ENCODE measurements at places on chromosomes 1 and 21.

GRCh38 chr1:165635329-165635728 lies 4.3 kb downstream of the MGST3 start:
- DNase-seq = no peak

DNA sequence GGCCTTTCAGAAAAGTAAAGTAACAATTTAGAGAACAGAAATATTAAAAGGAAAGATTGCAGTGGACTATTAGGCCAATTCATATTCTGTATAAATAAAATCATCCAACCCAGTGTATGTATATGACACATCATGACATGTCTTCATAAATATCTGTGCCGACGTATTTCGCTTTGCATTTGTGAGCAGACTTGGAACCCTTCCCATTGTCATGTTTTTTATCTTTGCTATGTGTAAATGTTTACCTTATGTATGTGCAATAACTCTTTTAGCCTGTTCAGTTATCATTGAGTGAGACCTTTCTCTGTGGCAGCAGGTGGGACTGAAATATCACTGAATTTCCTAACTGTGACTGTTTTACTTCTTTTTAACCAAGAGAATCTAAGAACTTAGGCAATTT lies 58.0 kb upstream of the FAM3B start:
- DNase-seq = no peak

DNA sequence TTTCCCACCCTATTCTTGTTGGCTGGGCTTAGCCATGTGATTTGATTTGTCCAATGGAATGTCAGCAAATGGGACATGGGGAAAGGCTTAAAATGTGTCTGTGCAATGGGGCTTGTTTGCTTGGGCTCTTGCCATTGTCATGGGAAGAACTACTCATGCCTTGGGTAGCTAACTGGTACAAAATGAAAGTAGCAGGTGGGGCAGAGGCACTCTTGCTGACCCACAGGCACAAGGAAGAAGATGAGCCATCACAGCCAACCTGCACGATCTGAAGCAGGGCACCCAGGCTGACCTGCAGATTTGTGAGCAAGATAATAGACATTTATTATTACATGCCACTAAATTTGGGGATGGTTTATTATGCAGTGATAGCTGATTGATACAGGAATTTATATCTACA lies 305.9 kb upstream of the CAMK1G start:
- DNase-seq = no peak

- no peak for DNase-seq
These were observed 279.5 kb downstream of the KIF26B start for GRCh38 chr1:245434280-245434679.

DNA sequence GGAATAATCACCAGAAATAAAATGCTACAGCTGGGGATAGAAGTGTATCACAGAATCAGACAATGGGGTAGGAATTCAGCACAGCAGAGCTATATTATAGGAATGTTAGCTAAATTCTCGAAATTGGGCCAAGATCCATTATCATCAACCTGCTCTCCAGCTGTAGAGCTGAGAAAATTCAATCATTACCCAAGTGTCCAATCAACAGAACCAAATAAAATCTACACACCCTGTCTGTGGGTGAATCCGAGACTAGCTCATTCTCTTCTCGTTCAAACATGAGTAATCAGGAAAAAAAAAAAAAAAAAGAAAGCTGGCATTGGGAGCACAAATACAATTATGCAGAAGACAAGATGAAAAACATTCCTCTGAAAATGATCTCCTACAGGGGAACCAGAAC lies 119.2 kb downstream of the CDC7 start:
- no peak for DNase-seq

GRCh38 chr1:61202854-61203598 lies 120.7 kb downstream of the NFIA start:
- no peak for DNase-seq

DNA sequence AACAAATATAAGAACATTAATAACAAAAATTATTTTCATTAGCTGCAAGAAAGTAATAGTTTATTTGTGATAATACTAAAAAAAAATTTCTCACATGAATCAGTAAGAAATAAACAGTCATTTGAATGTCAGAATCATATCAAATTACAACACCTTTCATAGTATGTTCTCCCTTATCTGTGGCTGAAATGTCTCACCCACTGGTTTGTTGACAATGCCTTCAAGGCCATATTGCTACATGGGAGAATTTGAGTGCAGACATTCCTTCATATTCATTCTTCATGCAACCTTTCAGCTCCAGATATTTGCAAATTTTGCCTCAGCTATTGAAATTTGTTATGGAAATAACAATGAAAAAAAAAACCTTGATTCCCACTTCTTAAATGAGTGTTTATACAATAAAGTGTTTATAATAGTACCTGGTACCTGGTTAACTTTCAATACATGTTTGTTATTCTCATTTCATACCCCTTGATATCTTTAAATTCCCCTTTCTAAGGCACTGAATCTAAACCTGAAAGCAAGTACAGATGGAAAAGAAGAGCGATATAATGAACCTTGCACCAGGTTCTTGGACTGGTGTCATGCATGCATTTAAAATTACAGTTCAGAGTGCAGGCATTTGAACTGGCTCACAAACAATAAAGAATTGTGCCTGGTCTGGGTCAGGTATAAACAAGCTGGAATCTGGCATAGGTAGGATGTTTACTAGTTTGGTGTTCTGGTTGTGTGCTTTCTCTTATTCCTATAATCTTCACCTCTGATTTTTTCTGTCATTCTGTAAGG lies 242.2 kb upstream of the ADGRL2 start:
- DNase-seq = no peak

DNA sequence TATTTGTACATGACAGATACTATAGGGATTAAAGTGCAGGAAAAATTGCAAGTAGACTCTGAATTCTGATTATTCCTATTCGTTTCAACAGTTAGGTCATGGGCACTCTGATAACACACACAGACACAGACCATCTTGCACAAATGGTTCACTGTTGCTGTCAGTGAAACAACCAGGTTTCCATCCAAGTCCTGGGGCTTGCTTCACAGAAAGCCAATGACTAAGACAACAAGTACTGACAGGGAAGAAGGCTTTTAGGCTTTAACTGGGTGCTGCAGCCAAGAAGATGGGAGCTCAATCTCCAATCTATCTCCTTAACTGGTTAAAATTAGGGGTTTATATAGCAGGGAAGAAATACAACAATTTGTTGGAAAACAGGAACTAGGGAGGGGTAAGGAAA lies 57.6 kb downstream of the RIMS3 start:
- no peak for DNase-seq

DNA sequence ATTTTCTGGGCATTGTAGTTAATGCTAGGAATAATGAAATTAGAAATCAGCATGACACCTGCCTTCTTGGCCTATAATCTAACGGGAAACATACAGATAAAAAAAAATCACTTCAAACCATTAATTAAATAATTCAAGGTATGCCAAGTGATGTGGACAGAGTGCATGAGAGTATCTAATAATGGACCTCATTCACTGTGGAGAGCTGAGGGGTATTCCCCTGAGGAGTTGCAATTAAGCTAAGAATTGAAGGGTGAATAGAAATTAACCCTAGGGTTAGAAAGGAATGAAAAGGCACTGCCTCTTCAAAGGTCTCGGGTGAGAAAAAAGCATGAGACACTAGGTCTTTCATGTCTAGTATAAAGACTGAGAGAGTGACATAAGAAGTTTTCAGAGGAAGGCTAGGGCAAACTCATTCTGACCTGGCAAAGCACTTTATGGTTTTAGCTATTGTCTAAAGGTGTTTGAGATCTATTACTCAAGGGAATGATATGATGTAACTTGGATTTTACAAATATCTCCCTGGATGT lies 466.1 kb downstream of the KCNT2 start:
- no peak for DNase-seq

DNA sequence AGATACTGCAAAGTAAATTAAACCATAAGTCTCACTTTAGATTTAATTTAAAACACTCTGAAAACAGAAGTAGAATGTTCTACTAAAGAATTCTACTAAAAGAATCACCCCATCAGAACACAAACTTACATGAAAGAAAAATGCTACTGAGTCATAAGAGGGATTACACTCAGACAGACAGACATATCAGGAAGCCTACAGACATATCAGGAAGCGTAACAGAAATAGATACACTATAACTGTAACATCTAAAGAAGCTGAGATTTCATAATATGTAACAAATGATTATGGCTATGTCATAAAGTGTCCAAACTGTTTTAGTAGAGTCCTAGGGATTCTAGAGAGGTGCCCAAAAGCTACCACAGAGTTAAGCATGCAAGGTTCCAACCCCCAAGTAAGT lies 23.9 kb downstream of the FOXJ3 start:
- no peak for DNase-seq

- DNase-seq = no peak
These were observed 80.7 kb downstream of the TGFB2 start for GRCh38 chr1:218425647-218426342.

DNA sequence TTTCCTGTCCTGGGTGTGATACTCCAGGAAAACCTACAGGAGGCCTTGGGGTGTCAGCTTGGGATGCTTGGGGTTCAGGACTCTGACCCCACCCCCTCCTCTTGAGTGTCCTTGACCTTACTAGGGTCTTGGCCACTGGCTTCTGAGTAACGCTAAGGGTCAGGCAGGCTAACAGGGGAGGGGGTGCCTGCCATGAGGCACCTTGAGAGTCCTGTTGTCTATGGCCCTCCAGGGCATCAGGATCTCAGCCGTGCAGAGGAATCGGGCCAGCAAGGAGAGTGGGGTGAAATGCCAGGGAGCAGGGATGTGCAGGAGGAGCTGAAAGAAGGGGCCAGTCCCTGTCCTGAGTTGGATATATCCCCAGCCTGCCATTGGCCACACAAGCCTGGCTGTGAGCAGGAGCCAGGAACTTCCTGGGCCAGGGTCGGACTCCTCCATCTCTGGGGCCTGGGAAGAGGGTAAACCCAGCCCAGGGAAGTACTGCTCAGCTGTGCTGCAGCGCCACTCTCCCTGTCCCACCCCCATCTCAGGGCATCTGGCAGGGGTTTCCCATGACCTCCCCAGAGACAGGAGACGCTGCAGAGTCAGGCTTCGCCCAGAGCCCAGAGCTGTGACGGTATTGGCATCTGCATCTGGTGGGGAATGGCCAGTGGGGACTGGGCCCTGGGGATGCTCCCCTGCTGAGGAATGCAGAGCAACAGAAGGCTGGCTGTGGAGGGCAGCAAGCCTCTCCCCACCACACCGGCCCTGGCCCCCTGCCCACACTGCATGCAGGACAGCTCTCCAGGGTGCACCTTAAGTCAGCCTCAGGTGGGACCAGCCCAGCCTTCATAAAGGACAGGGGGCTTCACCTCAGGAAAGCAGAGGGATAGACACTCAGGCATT lies 6.3 kb downstream of the KIF21B start:
- no peak for DNase-seq

- no peak for DNase-seq
These were observed 438.5 kb downstream of the PTPRU start for GRCh38 chr1:29674627-29675326.

DNA sequence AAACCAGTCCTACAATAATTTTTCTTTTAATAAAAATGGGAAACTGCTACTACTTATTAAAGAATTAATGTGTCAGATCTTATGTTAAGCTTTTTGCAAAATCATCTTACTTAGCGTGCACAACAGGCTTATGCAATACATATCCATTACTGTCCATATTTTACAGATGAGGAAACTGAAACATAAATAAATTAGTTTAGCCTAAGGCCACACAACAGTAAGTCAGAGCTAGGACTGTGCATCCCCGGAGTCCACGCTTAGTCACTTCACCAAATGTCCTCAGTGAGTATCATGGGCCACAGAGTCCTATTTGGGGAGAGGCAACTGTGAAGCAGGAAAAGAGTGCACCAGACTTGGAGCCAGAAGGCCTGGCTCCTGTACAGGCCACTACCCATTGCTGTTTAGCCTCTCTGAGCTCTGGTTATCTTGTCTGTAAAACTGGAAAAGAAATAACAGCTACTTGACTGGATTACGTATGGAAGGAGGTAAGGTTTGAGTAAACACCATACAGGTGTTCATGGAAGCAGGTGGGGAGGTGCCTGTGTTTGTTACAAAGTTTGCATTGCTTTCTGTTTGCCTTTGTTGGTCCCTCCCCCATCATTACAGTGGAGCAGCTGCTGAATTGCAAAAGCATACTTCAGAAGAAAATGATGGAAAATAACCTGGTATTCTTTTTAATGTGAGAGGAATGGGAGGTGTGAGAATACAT lies 192.8 kb downstream of the FCRL5 start:
- DNase-seq = no peak

DNA sequence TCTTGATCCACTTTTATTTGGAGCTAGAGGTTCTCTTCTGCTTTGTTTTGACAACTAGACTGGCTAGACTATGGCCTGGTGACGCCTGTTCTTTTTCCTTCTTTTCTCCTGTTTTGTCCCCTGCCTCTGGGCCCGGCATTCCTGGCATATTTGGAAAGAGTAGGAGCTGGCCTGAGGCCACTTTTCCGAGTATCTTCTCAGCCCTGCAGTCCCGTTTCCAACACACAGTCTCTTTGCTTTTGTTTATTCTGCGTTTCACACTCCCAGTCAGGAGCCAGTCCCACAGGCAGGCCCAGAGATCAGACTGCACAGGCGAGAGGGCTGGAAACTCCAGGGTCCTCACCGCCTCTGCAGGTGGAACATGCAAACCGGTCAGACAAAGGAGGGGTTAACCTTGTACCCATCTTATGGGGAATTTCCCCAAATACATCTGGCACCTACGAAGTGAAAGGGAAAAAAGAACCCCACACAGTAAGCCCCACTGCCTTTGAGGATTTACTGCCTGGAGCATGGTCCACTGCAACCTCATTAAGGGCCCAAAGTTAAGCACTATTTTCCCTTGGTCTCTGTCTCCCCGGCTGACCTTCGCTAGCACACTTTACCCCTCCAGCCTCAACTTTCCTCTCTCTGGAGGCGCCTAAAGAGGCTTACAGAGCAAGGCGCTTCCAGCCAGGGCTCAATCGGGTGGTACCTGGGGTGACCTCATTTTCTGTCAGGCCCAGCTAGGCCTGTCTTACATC lies 141.1 kb downstream of the TOMM20 start:
- no peak for DNase-seq

DNA sequence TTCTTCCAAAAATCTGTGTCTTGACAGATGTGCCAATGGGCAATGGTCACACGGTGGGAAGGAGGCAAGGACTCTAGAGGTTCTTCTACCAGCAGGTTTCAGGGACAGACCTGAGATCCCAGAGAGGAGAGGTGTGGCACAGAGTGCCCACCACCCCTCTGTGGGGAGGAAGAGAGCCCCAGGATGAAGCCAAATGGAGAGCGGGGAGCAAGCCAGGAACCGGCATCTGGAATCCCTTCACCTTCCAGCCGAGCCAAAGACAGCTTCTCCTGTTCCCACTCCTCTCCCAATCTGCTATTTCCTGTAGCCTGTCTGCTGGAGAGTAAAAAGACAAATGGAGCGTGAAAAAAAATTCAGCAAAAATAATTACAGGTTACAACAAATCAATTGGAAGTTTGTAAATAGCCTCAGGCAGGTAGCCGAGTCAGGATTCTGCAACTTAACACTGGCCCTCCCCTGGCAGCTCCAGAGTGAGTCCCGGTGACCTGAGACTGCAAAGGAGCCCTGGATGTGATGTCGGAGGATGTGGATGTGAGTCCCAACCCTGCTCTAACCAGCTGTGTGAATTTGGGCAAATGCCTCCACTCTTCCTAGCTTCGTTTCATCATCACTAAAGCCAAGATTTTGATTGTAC lies 45.4 kb upstream of the LRRN2 start:
- DNase-seq = no peak

Measured in stimulated activated CD4-positive, alpha-beta T cell treated with anti-CD3 and anti-CD28 coated beads, Interleukin-1b, Interleukin-23, amount 100 ng/mL, for 48 hours (primary cell).